T-helper 22 cell (primary cell): ENCODE measurements at places on chromosomes 1 and 21.

DNA sequence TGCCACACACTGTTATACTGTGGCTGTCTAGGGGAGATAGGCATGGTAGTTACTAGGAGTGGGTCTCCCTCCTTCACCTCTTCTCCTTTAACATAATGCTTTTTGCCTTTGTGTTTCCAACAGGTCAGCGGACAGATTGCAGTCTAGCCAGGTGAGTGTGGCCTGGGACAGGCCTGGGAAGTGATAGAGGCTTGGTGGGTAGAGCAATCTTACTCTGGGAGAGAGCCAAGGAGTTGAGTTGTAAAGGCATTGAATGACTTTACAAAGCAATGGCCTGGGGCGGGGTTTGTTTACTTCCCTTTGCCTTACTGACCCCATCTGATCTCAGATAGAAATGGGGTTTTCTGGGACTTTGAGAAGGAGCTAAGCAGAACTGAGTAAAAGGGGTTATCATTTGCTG is 51.0 kb upstream of the IKBKE start:
- no peak for DNase-seq

- peak; percentile 23 for DNase-seq
These were observed at the start of gene CSF1 for GRCh38 chr1:109910123-109910962. CSF1 (plus strand) TSS chr1:109910849; CDS start chr1:109911024, 175 bp downstream.

GRCh38 chr1:209652873-209653401 is 712 bp upstream of the LAMB3 start:
- no peak for DNase-seq

GRCh38 chr21:15688016-15688415 is 41.8 kb upstream of the USP25 start:
- DNase-seq, result no peak

GRCh38 chr1:102241431-102242338 is 245.0 kb upstream of the OLFM3 start:
- DNase-seq, result no peak

GRCh38 chr1:6860401-6860800 is 75.1 kb downstream of the CAMTA1 start:
- DNase-seq, result no peak

- DNase-seq, result no peak
These were observed 220.7 kb downstream of the TOMM20 start for GRCh38 chr1:234907940-234908405.

DNA sequence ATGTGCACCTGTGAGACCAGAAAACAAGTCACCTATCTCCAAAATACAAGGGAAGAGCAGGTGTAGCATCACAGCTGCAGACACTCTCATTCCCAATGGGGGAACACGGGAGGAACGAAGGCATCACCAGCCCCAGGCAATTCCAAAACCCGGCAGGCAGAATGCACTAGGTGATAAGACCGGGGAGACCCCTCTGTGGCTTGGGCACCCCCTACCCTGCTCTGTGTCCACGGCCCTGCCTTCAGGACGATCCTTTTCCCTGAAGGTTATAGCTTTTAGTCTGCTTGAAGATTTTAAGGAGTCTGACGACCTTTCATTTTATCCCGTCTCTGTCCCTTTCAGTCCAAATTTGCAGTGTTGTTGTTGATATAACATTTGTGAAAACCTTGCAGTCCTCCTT is 19.2 kb downstream of the TRPM2 start:
- no peak for DNase-seq

DNA sequence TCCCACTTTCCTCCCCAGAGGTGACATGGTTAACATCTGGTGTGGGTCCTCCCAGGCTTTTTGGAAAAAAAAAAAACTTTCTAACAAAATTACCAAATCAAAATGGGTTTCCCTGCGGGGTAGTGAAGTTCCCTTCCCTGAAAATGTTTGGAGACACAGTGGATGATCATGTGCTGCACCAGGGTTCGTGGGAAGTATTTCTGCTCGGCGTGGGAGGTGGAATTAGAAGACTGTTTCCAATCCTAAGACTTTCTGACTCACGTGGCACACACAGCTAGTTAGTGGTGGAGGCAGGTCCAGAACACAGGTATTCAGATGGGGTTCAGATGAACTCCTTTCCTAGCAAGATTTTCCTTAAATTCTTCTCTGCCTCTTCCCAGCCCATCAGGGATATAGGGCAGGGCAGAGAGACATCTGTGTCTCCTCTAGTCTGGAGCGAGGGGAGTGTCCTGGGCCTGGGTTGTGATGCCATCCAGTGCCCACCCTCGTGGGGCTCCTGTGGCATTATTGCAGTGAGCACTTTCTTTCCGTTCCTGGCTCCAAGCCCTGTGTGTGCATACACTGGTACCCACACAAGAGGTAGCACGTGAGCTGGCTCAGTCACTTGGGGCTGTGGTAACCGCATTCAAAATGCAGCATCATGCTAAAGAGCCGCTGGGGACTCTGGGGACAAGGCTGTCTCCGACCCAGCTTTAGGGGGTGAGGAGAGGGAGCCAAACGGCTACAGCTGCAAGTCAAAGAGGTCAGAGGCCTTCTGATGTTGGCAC is 27.5 kb downstream of the KCNC4 start:
- DNase-seq, result no peak

DNA sequence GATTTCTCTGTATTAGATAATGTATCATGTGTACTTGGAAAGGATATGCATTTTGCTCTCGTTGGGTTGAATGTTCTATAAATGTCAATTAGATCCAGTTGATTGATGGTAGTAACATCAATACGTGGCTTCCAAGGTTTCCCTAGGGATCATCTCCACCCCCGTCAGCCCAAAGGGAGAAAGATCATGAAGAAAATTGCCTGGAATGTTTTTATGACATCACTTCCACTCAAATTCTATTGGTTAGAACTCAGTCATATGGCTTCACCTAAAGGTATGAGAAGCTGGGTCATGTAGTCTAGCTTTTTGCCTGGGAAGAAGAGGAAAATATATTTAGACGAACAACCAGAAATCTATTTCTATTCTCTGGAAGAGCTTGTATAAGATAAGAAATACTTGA is at the start of gene C1orf185:
TSS of gene C1orf185 (plus strand) at position 253 of the 400 bp plus-strand sequence. CDS start at position 259, 6 bp downstream.
- no peak for DNase-seq

GRCh38 chr1:159581422-159581821 is 6.2 kb upstream of the APCS start:
- no peak for DNase-seq

GRCh38 chr1:52955129-52955970 is 28.3 kb downstream of the SCP2 start:
- DNase-seq, result no peak

DNA sequence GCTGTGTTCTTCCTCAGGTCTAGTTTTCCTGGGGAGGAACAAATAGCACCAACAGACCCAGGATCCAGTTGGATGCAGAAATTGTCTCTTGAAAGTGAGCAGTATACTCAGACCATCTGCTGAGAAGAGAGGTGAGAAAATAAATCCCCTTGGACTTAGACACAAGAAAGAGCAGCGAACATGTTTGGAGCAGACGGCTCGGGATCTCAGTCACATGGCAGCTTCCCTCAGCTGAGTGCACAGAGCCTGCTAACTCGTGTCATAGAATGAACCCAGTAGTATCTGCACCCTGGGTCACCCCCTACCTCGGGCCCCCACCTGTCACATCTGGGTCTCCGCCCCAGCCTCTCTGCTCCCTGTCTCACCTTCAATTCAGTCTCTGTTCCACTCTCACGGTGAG is 115.6 kb downstream of the CCDC185 start:
- no peak for DNase-seq

GRCh38 chr1:37458551-37458950 is 15.8 kb upstream of the ZC3H12A start:
- DNase-seq, result no peak

DNA sequence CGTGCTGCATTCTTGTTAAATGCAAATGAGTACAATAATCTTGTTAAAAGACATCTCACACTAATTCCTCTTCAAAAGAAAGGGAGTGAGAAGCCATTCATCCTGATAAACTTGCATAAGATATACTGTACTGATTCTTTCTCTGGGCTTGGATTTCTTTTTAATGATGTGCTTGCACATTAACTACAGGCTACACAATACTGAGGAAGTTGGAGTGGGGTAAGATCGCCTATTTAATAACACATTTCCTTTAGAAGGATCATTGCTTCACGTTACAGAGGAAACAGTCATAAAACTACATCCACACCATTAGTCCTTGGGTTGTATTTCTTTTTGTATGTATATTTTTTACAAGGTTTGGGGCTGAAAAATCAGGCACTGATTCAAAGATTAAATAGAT is 36.6 kb downstream of the NRIP1 start:
- no peak for DNase-seq

- DNase-seq, result no peak
These were observed 2.9 kb downstream of the OR10J5 start for GRCh38 chr1:159532922-159533321.

DNA sequence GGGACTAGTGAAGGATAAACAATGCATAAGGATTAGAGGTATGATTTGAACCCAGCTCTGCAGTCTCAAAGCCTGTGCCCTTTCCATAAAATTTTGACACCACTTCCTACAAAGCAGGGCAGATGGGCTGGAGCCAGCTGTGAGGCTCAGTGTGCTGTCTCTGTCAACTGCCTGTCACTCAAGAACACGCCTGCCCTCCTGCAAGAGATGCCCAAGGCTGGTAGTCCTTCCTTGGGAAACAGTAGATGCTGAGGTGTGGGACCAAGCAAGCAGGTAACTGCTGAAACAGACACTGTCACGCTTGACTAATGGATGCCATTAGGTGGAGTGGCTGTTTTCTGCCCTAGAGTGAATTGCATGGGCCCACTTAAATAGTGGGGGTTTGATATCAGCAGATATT is 402.0 kb downstream of the PTPRU start:
- DNase-seq, result no peak

- DNase-seq, result peak; percentile 28
These were observed 10.1 kb upstream of the TFF1 start for GRCh38 chr21:42376338-42376982.

DNA sequence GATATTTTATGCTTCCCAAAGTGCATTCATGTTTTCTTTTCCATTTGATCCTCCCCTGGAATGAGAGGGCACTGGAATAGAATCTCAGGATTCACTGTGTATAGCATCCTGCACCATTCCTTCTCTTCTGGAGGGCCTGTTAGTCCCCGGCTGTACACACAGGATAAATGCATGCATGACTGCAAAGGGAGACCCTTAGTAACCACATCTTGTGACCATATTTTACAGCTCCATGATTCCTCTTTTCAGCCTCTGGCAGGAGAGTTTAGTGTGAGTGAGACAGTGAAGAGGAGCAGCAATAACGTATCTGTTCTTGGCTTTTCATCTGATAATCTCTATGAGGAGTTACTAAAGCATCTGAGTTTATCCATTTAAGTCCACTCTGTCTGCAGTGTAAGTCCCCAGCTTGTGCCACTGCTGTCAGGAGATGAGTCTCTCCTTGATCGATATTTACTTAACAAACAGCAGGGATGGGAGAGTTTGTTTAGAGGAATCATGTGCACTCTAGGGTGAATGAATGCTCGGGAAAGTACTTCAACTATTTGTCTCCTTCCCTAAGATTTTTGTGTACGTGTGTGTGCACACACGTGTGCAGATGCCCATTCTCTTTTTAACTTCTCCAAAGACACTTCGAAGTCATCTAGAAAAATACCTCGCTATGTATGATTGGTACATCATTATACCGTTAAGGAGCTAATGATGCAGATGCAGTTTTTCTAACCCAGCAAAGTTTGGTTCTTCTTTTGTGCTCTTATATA is 41.1 kb downstream of the PROX1 start:
- no peak for DNase-seq

- DNase-seq, result no peak
These were observed 10.9 kb upstream of the GNB1 start for GRCh38 chr1:1901641-1902294.

GRCh38 chr1:62269439-62269838 is 49.8 kb downstream of the KANK4 start:
- no peak for DNase-seq

- peak; percentile 62 for DNase-seq
These were observed 50.9 kb downstream of the HTR6 start for GRCh38 chr1:19715334-19716203.

DNA sequence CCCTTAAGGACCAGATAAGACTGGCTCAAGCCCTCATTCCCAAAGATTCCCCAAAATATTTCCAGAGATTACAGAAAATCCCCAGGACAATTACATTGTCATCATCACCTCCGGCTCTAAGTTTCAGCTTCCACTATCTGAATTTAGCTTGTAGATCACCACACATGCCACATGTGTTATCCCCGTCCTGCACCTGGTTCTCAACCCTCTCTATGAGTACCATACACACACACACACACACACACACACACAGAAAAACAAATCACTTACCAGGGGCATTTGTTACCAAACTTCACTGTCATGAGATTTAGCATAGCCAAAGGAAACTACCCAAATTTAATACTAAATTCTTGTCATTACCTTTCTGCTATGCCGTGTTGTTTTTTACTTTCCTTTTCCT is 15.4 kb upstream of the TSPAN1 start:
- no peak for DNase-seq

- DNase-seq, result no peak
These were observed 10.8 kb downstream of the LYST start for GRCh38 chr1:235855811-235856429.

DNA sequence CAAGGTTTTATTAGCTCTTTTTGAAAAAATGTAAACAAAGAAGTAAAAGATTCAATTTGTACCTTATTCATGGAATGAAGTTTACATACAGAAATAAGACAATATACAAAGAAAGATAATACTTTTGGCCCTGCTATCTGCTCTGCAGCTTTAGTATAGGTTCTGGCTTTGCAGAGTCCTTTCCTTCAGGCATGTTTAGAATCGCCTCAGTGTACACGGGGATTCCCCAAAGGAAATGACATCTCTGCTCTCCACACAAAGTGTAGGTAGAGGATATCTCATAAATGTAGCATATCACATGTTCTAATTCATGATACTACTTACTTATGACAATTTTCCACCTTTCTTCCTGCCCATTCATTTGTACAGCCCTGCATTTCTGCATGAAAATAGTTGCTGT is 222.6 kb upstream of the DPYD start:
- DNase-seq, result no peak

DNA sequence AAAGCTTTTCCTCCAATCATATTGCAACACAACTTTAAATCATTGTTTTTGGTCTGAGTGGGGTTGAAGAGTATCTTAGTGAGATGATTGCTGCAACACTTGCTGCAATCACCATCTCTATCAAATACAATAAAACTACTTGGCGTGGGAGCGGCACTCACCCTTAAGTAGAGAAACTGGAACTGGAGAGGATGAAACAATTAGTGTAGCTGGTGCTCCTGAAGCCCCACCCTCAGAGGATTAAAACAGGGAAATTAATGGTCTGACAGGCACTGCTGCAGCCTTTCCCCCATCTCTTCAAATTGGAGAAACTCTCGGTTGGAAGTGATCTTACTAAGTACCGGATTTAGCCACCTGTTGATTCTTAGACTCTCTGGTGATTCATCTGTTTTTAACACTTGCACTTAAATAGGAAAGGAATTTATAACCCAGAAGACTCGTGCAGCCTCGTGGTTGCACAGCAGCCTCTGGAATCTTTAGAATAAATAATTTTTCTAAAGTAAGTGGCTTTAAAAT is 80.5 kb upstream of the KIF26B start:
- DNase-seq, result no peak

GRCh38 chr21:39156024-39156423 is 27.2 kb downstream of the PSMG1 start:
- DNase-seq, result no peak
